ENCODE measurements at places on chromosomes 5 and 9.

DNA sequence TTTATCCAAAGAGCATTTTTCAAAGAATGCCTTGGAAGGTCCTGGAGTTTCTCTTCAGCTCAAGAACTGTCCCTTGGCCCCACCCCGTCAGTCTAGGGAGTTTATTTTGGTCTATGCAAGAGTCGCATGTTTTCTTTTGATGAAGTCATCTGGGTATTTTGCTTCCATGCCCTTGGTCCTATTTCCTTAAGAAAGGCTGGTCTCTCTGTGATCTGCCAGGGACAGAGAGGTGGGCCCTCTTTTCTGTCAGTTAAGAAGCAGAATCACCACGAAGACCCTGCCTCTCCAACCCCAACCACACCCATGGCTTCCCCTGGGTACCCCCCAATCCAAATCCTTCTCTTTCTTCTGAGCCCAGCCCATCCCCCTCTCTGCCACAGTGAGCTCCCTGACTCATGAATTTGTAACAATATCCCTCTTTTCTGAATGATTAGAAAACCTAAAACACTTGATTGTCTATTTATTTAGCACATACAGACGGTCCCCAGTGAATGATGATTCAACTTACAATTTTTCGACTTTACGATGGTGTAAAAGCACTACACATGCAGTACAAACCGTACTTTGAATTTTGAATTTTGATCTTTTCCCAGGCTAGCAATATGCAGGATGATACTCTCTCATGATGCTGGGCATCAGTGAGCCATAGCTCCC is 163.5 kb upstream of the ADRA1B start:
- no peak for DNase-seq

GRCh38 chr5:140734354-140734753 is 34.1 kb downstream of the ZMAT2 start:
- DNase-seq, result no peak

GRCh38 chr9:133606708-133607025 is 2.5 kb downstream of the FAM163B start:
- no peak for DNase-seq

GRCh38 chr5:160534914-160535313 is 113.3 kb downstream of the PTTG1 start:
- DNase-seq, result no peak

DNA sequence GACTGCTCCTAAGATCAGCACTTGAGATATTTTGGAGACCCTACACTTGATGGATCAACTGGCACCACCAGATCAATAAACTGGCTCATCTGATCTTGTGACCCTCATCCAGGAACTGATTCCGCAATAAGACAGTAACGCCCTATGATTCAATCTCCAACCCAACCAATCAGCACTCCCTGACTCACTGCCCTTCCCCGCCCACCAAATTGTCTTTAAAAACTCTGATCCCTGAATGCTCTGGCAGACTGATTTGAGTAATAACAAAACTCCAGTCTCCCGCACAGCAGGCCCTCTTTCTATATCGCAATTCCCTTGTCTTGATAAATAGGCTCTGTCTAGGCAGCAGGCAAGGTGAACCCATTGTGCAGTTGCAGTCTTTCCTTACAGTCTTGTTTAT is 677.0 kb downstream of the LRRC70 start:
- no peak for DNase-seq

DNA sequence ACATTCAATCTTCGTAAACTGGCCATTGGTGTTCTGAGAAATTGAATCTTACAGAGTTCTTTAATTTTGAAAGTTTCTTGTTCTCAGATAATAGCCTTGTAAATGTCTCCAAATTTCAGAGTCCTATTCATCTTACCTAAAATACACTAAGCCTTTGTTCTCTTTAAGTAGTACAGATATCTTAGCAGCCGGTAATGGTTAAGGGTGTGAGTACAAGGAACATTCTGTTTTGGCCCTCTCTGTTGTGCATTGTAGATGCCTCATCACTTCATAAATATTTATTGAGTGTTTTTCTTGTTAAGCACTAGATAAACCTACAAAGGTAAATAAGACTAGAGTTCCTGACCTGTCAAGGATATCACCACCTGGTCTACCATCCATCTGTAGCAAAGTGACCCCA is 35.2 kb downstream of the ZCCHC7 start:
- DNase-seq, result no peak

GRCh38 chr9:16782490-16782889 is 88.0 kb downstream of the BNC2 start:
- no peak for DNase-seq

- no peak for DNase-seq
These were observed 628 bp downstream of the GABRA6 start for GRCh38 chr5:161686149-161686548.

- DNase-seq, result peak; percentile 65
These were observed 149.8 kb downstream of the AUH start for GRCh38 chr9:91211919-91212318.

DNA sequence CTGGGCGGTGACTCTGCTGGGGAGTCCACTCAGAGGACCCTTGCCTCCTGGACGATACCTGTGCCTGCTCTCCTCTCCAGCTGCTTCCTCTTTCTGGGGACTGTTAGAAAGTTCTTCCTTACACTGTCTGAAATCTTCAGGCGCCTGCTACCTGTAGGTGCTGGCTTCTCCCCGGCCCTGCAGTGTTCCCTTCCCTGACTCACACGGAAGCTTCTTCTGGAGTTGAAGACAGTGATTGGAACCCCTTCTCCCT is 562 bp downstream of the GSN start:
- no peak for DNase-seq

DNA sequence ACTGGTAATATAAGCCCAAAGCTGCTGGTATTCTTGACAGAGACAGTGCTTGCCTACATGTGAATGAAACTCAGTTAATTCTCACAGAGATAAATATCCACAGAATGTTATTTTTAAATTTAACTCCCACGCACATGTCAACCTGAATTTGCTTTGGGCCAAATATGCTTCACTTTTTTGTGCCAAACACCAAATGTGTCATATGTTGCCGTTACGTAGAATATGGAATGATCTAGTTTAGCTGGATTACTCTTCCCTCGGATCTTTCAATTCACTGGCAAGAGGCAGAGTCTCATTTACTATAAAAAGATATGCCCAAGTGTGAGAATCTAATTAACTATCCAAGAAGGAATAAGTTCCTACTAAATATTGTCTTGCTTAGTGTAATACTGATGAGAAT is 933.4 kb upstream of the COX7C start:
- no peak for DNase-seq

DNA sequence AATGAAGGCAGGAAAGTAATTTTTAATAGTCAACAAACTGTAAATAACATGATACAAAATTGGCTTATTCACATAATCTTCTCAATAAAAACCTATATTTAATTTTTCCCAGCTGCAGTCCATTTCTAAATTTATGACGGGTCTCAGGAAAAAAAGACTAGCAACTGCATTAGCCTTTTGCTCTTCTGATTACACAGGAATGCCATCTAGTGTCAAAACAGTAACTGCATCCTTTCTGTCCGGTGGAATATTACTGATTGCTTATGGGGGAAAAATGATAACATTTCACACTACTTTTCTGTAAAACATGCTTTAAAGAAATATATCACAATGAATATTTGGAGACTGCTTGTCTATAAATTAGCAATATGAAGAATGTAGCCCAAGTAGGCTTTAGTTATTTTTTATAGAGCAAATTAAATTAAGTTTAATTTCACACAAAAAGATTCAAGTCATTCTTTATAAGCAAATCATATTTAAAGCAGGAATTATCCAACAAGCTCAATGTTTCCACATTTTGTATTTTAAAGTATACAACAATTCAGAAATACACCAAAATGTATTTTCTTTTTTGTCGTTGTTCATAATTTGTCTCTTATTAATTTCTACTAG is 534.7 kb downstream of the CDH10 start:
- no peak for DNase-seq

- no peak for DNase-seq
These were observed 123.5 kb downstream of the RASEF start for GRCh38 chr9:82939451-82939850.

GRCh38 chr5:57664700-57665099 is 182.1 kb upstream of the ACTBL2 start:
- DNase-seq, result no peak

DNA sequence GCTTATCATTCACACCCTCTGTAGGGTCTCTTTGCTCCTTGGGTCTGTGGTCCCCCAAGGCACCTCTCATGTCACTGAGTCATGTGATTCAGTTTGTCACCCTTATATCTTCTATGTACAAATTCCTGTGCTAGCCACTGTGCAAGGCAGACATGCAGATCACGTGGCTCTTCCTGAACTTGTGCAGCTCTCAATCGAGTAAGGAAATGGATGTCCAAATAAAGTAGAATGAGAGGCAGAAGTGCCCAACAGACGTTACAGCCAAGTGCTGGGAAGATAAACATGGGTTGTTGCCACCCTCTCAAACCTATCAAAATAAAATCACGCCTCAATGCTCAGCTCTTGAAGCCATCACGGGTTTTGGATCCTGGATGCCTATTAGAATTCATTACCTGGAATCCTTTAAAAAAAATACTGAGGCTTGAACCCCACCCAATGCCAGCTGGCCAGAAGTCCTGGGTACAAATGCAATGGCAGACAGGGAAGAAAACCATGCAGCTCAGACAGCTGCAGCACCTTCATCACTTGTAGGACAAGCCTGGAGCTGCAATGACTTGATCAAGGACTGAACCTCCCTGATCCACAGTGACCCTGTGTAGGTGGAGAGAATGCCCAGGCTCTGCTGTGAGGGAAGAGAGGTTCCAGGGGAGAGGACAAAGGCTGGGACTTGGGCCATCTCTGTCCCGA is 228.7 kb upstream of the DAP start:
- DNase-seq, result no peak

GRCh38 chr5:74639807-74640449 is 600 bp downstream of the ENC1 start:
- DNase-seq, result peak; percentile 59

DNA sequence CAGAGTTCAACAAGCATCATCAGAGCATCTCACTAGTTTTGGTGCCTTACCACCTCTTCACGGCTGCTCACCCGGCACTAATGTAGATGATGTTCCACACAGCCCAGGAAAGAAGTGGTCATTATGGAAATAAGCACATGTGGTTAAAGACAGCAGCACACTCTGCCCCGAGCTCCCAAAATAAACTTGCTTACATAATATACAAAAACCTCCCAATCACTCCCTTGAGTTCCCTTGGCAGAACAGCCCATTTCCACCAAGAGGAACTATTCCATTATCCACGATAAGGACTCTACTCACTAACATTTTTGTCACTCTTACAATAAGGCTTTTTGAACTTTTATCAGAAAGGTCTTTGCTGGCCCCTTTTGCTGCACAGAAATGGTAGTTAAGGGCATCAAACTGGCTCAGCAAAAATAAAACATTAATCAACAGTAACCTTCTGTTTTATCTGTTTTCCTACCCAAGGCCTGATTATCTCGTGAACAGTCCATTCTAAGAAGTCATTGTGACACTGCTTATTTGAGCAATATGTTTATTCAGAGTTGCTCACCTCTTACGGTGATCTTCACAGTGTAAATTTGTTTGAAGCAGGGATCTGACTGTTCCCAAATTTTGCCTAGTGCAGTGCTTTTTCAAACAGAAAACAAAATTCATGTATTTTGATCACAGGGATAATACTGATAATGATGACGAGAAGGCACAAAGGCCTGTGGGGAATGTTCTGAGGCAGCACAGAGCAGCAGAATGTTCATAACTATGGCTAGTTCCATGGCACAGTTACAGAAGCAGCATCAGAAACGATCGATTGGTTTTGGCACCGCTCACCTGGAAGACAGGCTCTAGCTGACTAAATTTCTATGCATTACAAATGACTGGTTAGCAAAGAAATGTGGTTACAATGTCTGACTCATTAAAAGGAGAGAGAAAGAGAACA is 399.8 kb upstream of the PIK3R1 start:
- DNase-seq, result no peak

DNA sequence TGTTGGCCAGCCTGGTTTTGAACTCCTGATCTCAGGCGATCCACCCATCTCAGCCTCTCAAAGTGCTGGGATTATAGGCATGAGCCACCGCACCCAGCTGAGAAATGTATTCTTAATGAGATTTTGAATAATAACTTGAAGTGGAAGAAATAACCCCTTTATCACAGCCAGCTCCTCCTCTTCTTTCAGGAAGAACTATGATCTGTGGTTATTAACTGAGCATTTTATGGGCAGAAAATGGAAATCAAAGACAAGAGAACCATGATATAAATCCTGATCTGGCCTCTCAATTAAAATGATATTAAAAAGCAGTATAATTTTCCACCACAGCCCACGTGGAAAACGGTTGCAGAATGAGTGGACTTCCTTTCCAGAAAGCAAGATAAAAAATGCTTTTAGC is 206.6 kb downstream of the PRELID2 start:
- DNase-seq, result no peak

DNA sequence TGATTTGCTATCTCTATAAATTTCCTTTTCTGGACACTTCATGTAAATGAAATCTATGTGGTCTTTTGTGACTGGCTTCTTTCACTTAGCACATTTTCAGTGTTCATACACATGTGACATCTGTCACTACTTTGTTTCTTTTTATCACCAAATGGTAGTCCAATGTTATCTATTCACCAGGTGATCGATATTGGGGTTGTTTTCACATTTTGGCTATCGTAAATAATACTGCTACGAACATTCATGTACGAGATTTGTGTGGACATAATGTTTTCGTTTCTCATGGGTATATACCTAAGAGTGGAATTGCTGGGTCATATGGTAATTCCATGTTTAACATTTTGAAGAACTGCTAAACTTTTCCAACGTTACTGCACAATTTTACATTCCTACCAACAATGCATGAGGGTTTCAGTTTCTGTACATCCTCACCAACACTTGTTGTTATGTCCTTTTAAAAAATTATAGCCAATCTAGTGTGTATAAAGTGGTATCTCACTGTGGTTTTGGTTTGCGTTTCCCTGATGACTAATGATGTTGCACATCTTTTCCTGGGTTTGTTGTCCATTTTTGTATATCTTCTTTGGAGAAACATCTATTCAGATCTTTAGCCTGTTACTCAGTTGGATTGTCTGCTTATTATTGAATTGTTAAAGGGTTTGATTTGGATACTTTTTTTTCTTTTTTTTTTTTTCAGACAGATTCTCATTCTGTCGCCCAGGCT is 263.0 kb downstream of the PDZD2 start:
- no peak for DNase-seq

DNA sequence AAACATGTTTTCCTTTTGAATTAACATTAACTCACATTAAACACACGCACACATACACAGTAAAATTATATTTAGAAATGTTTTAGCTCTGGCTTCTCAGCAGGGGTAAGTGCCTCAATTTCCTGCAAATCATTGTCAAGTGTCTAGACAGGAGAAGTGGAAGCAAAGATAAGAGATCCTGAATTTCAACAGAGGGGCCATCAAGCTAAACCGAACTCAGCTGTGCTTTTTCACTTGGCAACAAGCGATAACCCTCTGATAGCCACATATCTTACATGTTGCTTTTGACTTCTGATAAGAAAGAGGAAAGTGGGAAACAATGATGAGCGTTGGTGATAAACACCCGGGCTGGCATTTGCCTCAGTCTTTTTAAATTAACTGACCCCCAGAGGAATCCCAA is 79.7 kb upstream of the SPDL1 start:
- DNase-seq, result no peak

DNA sequence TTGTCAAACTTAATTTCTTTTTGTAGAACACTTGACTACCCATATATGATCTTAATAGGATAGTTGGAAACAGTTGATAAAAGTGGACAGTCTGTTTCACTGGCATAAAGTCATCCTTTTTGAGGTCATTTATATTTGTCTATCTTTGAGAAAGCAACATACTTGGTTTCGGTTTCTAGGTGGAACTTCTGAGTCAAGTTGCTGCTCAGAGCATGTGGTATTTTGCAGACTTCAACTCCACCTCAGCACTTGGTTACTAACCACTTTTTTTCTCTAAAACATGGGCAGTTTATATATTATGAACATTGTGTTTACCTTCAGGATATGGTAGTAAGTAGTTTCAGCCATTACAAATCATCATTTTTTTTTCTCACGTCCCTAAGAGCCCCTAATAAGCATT is 1749.0 kb upstream of the C9orf72 start:
- DNase-seq, result no peak

All from stimulated activated CD4-positive, alpha-beta T cell treated with anti-CD3 and anti-CD28 coated beads, Interleukin-15, amount 100 ng/mL, for 24 hours (primary cell).